Left lung (tissue), 14 donors: ENCODE measurements at places on chromosomes 5 and 9. TPM values are rescaled to one million over a fixed set of nuclear protein-coding genes. Genes with fewer than 3 reads are reported as not detected.
A peak's percentile ranks its signal among the peaks of the same experiment; 100 is the strongest.

DNA sequence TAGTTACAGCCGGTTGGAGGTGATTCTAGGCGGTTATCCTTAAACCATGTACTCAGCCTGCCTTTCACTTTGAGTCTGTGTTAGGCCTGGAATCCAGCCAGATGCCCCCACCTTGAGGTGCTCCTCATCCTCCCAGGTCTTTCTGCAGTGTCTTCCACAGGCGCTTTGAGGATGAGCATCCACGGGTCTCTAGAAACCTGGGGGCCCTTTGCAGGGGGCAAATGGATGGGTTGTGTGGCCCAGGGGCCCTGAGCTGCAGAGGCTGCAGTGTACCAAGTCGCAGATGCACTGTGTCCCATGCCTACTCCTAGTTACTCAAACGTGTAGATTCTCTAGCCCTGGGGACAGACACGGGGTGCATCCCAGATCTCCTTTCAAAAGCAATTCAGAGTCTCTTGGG, 242.1 kb upstream of the IRX1 start:
- no peak overlapping the region for H3K4me3 ChIP-seq
- no peaks in the 10 kb centered on the region for H3K27me3 ChIP-seq
- H3K4me1 ChIP-seq: no peaks in the 10 kb centered on the region

- no peak overlapping the region for H3K4me3 ChIP-seq
- no peak for DNase-seq
- no peak overlapping the region for H3K27ac ChIP-seq
- no peaks in the 10 kb centered on the region for H3K4me1 ChIP-seq
- H3K36me3 ChIP-seq: no peaks in the 10 kb centered on the region
- H3K27me3 ChIP-seq: no peaks in the 10 kb centered on the region
Measured at GRCh38 chr9:30522486-30522885, 1862.0 kb upstream of the ACO1 start.

GRCh38 chr5:57509501-57510260, 27.1 kb upstream of the ACTBL2 start:
- H3K36me3 ChIP-seq: no peaks in the 10 kb centered on the region
- DNase-seq: no peak
- H3K27me3 ChIP-seq: no peaks in the 10 kb centered on the region
- H3K27ac ChIP-seq: no peak overlapping the region
- no peaks in the 10 kb centered on the region for H3K4me1 ChIP-seq
- no peak overlapping the region for H3K4me3 ChIP-seq

GRCh38 chr9:2985343-2985742, 141.4 kb upstream of the PUM3 start:
- H3K4me3 ChIP-seq: no peak overlapping the region
- peaks cover 10% of the 10 kb centered on the region for H3K27me3 ChIP-seq
- H3K4me1 ChIP-seq: no peaks in the 10 kb centered on the region
- no peak overlapping the region for H3K27ac ChIP-seq

DNA sequence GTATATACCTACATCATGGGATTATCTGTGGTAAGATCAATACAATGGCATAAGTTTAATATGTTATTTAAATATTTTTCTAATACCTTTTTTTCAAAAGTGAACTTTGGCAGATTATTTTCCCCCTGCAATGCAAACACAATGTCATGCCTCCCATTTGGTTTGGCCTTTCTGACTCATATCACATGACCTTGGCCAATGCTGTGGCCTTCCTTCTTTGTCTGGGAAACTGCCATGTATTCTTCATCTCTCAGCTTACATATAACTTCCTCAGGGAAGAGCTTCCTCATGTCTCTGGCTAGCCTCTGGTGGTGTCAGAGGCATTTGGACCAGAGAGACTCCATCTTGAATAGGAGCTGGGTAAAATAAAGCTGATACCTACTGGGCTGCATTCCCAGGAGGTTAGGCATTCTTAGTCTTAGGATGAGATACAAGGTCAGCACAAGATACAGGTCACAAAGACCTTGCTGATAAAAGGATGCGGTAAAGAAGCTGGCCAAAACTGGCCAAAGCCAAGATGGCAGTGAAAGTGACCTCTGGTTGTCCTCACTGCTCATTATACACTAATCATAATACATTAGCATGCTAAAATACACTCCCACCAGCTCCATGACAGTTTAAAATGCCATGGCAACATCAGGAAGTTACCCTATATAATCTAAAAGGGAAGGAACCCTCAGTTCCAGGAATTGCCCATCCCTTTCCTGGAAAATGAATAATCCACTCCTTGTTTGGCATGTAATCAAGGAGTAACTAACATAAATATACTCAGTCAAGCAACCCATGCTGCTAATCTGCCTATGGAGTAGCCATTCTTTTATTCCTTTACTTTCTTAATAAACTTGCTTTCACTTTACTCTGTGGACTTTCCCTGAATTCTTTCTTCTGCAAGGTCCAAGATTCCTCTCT, 76.0 kb downstream of the C9orf153 start:
- H3K36me3 ChIP-seq: no peaks in the 10 kb centered on the region
- H3K4me3 ChIP-seq: no peak overlapping the region
- H3K4me1 ChIP-seq: no peaks in the 10 kb centered on the region
- H3K27ac ChIP-seq: no peak overlapping the region
- no peaks in the 10 kb centered on the region for H3K27me3 ChIP-seq
- no peak for DNase-seq

- H3K36me3 ChIP-seq: no peaks in the 10 kb centered on the region
- no peaks in the 10 kb centered on the region for H3K4me1 ChIP-seq
- no peak overlapping the region for H3K4me3 ChIP-seq
Measured at GRCh38 chr5:143879646-143880045, 67.7 kb downstream of the HMHB1 start.

- no peaks in the 10 kb centered on the region for H3K36me3 ChIP-seq
- H3K4me3 ChIP-seq: no peak overlapping the region
- DNase-seq: no peak
- H3K27ac ChIP-seq: no peak overlapping the region
- peaks cover 74% of the 10 kb centered on the region for H3K27me3 ChIP-seq
Measured at GRCh38 chr9:136140966-136141365, 22.3 kb upstream of the TMEM250 start.

DNA sequence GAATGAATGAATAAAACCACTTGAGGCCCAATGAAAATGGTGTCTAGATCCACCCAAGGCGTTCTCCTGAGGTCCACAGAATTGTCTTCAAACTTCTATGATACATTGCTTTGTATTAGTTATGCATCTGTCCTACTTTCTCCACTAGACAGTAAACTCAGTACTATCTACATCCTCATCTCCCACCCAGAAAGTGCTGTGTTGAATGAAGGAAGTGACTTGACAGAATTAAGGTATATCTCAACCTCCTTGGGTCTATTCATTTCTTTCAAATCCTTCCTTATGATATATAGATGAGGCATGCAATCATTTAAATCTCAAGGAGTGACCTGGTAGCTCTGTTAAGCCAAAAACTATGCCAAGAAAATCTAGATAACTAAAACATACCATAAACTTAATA, 15.7 kb upstream of the PDCL start:
- H3K36me3 ChIP-seq: peaks cover 34% of the 10 kb centered on the region
- H3K27me3 ChIP-seq: no peaks in the 10 kb centered on the region

DNA sequence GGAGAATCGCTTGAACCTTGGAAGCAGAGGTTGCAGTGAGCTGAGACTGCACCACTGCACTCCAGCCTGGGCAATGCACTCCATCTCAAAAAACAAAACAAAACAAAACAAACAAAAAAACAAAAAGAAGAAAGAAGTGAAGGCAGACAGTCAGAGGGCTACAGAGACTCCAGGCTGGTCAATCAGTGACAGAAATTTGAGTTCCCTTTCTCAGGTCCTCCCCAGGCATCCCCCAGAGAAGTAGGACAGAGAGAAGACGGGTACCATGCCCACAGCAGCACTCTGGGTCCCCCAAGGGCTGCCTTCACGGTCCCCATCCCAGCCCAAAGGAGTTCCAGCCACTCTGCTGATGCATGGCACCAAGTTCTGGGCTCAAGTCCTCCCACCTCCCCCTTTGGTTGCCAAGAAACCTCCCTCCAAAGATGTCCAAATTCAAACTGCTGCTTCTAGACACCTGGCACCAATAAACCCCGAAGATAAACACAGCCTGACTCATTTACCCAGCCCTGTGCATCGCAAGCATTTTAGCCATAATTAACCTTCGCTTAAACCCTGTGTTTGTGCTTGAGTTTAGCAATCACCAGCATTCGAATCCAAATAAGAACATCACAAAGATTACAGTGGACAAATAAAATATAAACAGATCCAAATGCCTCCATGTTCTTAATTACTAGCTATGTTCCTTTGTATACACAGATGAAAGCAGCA, 24.0 kb downstream of the SEMA4D start:
- no peak for DNase-seq
- H3K27me3 ChIP-seq: no peaks in the 10 kb centered on the region
- H3K4me3 ChIP-seq: no peak overlapping the region
- no peak overlapping the region for H3K27ac ChIP-seq

DNA sequence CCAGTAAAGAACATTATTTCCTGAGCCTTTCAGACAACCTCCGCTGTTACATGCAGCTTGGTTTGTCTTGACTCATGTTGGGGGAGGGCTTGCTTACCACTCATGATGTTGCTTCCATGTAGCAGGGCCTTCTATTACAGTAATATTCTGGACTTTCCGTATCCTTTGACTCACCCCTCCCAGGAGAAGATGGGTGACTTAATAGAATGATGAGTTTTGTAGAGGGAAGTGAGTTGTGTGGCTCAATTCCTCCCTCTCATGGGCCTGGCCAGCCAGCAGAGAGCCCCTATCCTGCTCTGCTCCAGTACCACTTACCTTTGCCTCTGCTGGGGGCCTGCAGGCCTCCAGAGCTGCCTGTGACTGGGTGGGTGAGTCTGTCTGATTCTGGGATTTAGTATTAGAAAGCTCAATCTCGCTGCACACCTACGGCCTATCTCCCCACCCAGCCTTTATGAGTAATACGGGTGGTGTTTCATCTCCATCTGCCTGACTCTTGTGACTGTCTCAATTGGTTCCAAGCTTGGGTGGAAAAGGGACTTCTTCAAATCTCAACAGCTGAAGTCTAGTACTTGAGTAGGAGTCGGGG, 52.6 kb upstream of the KLF9 start:
- no peaks in the 10 kb centered on the region for H3K27me3 ChIP-seq
- no peaks in the 10 kb centered on the region for H3K36me3 ChIP-seq
- no peak overlapping the region for H3K4me3 ChIP-seq

- DNase-seq: no peak
- H3K4me3 ChIP-seq: no peak overlapping the region
- H3K27ac ChIP-seq: no peak overlapping the region
- H3K27me3 ChIP-seq: no peaks in the 10 kb centered on the region
- no peaks in the 10 kb centered on the region for H3K36me3 ChIP-seq
- no peaks in the 10 kb centered on the region for H3K4me1 ChIP-seq
Measured at GRCh38 chr9:86443992-86444391, 89.8 kb upstream of the TUT7 start.

DNA sequence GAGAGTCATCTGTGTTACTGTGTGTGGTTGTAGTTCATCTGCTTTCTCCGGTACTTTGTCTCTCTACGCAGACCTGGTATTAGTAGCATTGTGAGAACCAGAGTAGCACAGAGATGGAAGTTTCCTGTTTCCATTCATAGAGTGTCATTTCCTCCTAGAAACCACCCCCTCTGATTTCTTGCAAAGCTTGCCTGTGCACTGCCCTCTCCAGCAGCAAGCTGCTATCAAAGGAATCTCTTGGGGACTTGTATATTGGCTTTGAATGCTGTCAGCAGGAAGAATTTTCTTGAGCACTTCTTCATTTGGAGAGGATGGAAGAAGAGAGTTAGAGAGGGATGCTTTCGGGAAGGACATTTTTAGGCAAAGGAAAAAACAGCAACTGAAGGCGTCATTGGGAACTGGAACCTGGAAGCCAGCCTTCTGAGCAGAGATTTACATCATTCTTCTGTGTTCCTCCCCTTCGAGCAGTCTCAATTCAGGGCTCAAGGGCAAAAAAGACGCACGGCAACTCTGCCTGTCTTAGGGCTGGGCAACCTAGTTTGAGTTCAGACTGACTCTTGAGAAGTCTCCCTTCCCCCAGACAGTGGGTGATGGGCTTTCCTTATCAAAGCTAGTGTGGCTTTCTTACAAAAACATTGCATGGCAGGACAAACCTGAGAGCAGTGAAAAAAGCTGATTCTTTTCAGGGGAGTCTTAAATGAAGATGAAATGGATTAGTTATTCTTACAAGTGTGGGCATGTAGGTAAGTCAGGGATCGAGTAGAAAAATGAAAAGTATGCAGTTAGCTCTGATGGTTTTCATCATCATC, 226.3 kb downstream of the AOPEP start:
- no peak overlapping the region for H3K4me3 ChIP-seq
- peak overlapping the region; percentile 43 for H3K27ac ChIP-seq
- H3K36me3 ChIP-seq: peaks cover 8% of the 10 kb centered on the region
- peaks cover 7% of the 10 kb centered on the region for H3K4me1 ChIP-seq
- no peaks in the 10 kb centered on the region for H3K27me3 ChIP-seq
- DNase-seq: no peak

GRCh38 chr9:130785053-130785452, 50.0 kb upstream of the ABL1 start:
- DNase-seq: no peak
- no peak overlapping the region for H3K27ac ChIP-seq
- no peak overlapping the region for H3K4me3 ChIP-seq

- H3K4me1 ChIP-seq: peaks cover 29% of the 10 kb centered on the region
- H3K36me3 ChIP-seq: no peaks in the 10 kb centered on the region
- no peak for DNase-seq
- H3K27me3 ChIP-seq: no peaks in the 10 kb centered on the region
- no peak overlapping the region for H3K27ac ChIP-seq
Measured at GRCh38 chr5:173826086-173826427, 62.1 kb upstream of the CPEB4 start.

DNA sequence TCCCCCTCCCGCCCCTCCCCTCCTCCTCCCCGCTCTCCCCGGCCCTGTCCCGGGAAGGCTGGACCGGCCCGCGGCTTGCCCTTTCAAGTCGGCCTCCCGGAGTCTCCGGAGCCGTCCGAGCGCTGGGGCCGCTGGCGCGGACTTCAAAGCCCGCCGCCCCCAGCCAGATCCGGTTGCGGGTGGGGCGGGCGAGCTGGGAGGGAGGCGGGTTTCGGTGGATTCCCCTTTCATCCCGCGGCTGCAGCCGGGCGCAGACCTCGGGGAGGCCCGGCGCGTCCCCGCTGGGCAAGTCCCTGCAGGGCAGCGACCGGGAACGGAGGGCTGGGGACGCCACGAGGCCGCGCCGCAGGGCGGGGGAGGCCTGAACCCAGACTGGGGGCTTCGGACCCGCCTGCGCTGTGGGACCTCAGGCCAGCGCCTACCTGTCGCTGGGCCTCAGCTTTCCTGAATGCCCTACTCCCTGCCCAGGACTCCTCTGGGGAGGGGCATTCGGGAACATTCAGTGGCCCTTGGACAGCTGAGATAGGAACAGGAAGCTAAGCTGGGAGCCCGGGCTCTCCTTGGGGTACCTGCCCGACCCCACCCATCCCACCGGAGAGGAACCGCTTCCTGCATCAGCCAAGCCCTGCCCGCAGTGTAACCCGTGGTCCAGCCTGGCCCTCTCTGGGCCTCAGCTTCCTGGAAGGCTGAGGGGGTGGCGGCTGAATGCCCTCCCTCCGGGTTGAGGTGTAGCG, 23.4 kb downstream of the C9orf50 start:
- no peaks in the 10 kb centered on the region for H3K27me3 ChIP-seq
- peaks cover 59% of the 10 kb centered on the region for H3K4me1 ChIP-seq
- peak overlapping the region; percentile 33 for H3K4me3 ChIP-seq

SLC6A3 gene
- total RNA-seq: 4.3 TPM

DMGDH gene
- total RNA-seq: 0.90 TPM

ROPN1L gene
- total RNA-seq: 9.5 TPM

EMB gene
- 45.8 TPM for total RNA-seq

FOXI1 gene
- not detected for total RNA-seq

TICAM2 gene
- total RNA-seq: 8.6 TPM

MEF2C gene
- total RNA-seq: 46.1 TPM

CNOT8 gene
- 65.8 TPM for total RNA-seq

PROB1 gene
- total RNA-seq: 1.7 TPM
